ENCODE measurements at places on chromosomes 2 and 18.

DNA sequence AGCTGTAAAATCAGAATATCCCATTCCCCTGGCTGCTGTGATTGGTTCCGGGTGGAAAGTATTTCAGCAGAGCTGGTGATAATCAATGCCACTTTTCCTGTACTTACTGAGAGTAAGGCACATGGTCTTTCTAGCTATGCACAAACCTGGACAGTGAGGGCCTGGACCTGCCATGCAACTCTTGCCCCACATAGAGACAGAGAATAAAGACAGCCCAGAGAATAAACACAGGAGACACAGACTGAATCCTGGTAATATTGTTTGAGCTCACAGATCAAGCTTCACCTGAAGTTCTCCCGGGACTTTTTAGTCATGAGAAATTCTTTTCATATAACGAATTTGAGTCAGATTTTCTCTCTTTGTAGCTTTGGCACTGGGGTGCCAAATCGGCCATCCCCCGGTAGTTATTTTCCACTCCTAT is 81.9 kb downstream of the ACAA2 start:
- no peak for DNase-seq

DNA sequence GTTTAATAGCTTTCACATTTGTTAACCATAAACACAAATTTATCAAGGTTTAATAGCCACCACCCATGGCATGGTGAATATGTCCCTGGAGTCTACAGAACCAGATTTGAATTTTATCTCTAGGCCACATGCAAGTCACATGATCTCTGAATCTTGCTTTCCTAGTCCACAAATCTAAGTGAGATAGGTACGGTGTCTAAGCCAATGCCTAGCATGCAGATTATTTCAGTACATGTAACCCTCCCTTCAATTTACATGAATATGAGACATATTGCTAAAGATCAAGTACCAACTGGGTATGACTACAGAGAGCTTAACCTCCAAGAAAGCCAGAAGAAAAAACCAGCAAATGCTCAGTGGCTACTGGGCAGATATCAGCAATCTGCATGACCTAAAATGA is 10.0 kb downstream of the ZNF24 start:
- DNase-seq, result no peak

DNA sequence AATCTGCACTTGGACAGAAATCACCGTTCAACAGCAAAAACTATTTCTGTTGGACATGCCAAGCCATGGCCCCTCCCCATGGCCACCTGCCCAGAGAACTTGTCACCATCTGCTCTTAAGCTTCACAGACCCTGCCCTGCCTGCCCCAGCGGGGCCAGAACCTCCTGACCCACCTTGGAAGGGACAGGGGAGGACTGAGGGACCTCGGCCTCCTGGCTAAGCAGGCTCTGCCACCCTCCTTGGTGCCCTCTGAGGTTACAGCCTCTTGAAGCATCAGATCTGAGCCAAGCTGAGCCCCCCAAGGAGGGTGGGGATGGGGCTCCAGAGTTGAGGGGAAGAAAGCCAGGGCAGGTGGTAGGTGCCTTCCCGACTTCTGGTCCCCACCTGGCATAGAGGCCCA is 6.5 kb downstream of the TEX261 start:
- no peak for DNase-seq

DNA sequence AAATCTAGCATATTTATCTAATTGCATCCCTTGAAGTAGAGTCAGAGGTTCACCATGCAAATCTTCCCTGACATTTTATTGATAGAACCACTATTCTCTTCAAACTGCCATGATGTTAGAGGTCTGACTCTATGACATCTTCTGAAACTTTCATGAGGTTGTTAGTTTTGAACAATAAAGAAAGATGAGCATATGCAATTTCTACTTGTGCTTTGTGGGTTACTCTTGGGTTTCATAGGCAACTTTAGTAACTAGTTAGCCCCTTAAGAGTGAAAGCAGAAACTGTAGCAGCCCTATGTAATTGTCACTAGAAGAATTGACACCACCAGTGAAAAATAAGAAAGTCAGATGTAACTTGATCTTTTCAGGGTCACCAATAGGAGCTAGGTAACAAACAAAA is 53.1 kb upstream of the ZEB2 start:
- DNase-seq, result no peak

DNA sequence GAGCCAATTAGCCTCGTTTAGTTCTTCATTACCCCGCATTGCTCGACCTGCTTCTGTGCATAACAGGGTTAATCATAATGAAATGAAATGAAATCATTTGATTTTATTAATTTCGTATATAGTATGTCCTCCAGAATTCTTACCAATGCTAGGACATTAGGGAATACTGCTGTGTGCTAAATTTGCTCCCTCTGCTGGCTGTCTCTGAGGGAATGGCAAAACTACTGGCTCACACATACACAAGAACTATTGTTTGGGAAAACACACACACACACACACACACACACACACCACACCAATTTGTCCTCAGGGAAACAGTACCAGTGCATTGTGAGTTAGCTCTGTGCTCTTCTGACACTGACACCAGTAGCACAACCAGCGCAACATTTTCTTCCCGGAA is 273.3 kb upstream of the TCF4 start:
- no peak for DNase-seq

- DNase-seq, result no peak
Measured at GRCh38 chr2:8627692-8628085, 54.2 kb upstream of the ID2 start.

- no peak for DNase-seq
Measured at GRCh38 chr2:230400454-230400853, 15.5 kb upstream of the SP100 start.

DNA sequence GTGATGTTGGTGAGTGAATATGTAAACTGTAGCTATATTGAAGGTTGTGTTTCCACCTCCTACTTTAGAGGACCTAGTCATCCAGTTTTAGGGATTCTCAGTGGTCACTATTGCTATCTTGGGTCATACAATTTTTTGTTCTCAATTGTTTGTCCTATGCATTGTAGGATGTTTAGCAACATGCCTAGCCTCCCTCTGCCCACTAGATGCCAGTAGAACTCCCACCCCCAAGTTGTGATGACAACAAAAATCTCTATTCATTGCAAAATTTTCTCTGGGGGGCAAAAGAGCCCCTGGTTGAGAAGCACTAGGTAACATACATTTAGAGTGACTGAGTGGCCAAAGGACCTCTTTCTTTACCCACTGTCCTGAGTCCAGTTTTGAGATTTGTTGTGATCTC is 87.3 kb downstream of the LRRTM4 start:
- no peak for DNase-seq

DNA sequence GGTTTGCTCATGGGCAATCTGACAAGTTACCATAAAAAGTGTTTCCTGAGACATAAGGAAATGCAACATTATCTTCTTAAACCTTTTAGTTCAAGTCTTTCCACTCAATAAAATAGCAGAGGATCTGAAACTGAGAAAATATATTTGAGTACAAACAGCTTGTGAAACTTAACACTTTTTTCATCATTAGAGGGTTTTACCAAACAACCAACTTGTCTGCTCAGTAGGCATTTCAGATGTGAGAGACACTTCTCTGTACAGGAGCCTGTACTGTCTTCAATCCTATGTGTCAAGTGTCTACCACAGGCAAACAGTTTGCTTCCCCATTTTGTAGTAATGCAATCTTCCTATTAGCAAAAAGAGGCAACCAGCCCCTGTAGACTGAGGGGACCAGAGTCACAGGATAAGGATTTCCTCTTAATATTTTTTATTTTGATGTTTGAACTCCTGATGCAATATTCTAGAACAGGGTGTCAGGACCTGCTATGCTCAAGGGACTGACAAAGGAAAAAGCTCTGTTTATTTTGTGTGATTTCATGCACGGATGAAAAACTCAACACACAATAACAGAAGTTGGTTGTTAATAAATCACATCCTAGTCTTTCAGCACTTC is 159.1 kb upstream of the LHCGR start:
- no peak for DNase-seq

- no peak for DNase-seq
Measured at GRCh38 chr2:127706215-127706990, 5.1 kb downstream of the SFT2D3 start.

DNA sequence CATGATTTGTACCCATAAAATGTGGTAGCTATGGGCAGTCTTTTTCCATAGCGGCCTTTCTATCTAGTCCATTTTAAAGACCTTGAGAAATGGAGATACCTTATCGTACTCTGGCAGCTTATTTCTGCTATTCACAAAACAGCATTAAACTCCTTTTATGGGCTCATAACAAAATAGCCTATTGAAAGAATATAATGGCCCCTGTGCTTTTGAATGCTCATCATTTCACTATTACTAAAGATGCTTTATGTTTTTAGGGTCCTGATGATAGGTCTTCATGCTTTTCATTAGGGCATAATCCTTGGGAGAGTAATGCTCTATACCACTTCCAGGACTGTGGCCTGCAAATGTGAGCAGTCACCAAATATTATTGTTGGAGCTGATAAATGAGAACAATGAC is 7.3 kb upstream of the TMEM178A start:
- DNase-seq, result no peak

DNA sequence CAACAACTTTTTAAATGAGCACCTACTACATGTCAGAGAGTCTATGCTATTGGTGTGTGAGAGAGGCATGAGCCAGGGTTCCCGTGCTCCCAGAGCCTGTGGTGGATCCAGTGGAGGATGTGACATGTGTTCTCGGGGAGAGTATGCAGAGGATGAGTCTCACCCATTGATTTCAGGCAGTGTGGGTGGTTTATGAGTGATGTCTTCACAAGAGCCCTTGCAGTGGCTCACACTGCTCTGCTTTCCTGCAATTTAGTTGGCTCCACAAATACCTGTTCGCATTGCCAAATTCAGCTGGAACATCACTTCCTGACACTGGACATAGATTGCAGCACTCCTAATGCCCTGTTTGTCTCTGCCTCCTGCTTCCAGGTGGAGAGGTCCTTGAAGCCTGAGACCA is 243.6 kb upstream of the CXCR4 start:
- DNase-seq, result no peak

DNA sequence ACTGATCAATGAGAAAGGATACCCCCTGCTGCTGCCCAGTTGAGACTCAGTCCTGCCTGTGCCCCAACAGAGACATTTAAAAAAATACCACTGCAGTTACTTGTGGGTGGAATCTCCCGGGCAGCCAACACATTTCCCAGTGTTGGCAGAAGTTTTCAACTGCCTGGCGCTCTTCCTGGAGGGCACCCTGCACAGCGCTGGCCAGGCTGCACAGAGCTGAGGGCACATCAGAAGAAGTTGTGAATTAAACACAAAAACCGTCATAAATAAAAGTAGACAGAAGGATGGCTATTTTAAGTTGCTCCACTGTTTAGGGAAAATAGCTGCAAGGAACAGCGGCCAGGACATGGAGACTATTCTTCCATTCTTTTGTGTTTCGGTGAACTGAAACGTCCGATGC is 110.2 kb upstream of the THOC1 start:
- DNase-seq, result no peak

DNA sequence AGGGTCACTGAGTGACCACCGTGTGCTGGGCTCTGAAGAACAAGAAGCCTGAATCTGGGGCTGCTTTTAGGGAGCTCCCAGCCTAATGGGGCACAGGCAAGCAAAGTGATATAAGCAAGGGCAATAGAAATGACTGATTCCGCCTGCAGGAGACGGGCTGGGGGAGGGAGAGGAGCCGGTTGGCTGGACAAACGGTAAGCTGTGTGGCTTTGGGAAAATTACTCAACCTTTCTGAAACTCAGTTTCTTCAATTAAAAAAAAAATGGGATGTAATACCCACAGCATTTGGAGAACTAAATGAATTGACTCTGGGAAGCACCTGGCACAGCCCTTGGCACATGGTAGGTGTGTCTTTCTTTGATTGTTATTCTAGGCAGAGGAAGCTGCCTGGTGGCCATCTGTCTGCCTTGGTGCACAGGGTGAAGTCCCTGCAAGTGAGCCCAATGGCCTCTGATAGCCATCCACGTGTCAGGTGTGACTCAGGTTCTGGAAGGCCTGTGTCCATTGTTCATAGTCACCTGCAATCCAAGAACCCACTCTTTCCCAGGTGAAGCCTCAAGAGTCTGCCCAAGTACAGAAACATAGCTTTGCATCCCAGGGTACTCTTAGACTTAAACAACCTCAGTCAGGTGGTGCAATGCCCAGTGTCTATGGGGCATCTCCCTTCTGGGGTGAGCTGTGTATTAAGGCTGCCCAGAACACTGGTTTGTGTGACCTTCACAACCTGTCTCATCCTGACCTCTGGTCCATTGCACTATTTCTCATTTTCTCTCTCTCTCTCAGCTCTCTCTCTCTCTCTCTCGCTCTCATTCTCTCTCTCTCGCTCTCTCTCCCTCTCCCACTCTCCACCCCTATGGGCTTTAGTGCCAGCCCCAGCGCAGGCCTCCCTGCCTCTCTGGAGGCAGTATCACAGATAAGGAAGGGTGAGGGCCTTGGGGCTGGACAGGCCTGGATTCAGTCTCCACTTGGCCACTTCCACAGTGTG is 30.0 kb upstream of the NTSR2 start:
- no peak for DNase-seq

DNA sequence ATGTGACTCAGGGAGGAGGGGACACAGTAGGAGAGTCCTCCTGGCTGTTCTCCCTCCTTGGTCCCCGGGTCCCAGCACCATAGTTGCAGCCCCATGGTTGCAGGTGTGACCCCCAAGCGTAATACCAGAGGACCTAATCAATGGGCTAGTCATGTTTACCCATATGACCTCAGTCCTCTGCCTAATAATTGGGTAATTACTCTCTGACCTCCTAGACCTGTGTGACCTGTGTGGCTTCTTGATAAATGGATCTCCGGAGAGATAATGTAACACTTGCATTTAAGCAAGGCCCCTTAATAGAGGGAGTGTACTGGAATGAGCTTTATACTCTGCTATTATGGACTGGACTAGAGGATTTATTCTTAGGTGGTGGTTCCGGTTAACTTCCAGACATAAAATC is 32.2 kb upstream of the GMCL1 start:
- no peak for DNase-seq

- no peak for DNase-seq
Measured at GRCh38 chr2:45804987-45805755, 153.7 kb downstream of the PRKCE start.

DNA sequence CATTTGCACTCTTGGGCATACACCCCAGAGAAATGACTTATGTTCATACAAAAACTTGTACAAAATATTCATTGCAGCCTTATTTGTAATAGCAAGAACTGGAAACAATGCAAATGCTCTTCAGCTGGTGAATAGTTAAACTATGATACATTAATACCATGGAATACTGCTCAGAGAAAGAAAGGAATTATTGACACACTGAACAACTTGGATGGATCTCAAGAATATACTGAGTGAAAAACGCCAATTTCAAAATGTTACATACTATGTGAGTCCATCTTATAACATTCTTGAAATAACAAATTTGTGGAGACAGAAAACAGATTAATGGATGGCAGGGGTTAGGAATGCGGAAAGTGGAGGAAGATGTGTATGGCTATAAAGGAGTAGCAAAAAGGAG is 17.2 kb downstream of the LNPK start:
- no peak for DNase-seq

All from activated T-helper 9 cell treated with anti-CD3 and anti-CD28 coated beads, Interleukin-2, amount 50 U/mL, for 16 hours (primary cell).